ENCODE measurements at places on chromosomes 12 and 14.

DNA sequence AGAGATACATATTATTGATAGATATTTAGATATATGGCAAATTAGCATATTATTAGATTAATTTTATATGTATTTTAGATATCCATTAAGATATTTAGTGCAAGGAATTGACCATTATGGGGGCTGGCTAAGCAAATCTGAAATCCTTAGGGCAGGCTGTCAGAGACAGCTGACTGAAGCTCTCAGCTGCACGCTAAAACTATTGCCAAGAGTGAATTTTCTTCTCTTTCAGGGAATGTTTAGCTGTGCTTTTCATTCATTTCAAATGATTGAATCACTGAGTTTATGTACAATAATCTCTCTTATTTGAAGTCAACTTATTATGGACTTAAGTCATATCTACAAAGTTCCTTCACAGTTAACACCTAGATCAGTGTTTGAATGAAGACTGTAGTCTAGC lies 566.5 kb downstream of the LRFN5 start:
- no peak for DNase-seq

DNA sequence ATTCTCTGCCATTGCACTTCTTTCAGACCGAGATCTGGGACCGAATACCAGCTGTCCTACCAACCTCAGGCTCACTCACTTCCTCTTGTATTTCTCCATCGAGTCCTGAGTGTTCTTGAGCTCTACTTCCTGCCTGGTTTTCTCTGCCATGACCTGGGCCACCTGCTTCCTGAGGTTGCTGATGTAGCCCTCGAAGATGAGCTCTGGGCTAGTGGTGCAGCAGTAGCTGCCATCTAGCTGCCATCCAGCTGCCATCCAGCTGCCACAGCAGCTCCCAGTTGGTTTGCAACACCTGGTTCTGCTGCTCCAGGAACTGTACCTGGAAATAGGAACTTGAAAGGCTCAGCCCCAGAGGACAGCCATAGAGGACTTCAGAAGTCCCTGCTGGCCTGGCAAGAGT lies 15.0 kb upstream of the KRT73 start:
- peak; percentile 48 for DNase-seq

DNA sequence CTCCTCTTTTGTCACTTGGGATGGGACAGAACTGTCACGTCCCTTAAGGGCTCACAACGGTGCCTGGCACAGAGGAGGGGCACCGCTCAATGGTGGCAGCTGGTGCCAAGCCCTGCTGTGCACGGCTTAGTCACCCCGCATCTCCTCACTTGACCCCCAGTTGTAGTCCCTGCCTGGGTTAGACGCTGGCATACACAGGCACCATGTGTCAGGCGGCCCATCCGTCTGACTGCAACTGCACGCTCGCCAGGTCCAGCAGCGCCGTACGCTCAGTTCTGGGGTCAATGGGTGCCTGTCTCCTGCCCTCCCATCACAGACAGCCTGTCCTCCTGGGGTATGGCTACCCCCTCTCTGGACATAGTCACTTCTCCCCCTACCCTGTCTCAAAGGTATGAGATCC lies 1.6 kb upstream of the PACS2 start:
- DNase-seq: no peak

DNA sequence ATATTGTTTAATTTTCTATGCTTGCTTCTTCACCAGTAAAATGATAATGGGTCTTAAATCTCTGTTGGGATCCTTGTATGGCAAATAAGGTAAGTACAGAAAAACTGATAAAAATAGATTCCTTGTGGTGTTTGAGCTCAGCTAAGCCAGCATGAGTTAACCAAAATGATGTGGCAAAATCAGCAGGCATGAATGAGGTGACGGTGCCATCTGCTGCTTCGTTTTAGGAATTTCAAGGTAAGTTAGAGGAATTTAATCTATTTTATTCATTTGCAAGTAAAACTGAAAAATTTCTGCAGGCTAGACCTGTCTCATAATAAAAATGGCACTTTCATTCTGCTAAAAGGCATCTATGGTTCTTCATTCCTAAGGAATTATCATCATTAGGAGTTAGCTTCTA lies 10.0 kb upstream of the CLEC7A start:
- DNase-seq: peak; percentile 86

DNA sequence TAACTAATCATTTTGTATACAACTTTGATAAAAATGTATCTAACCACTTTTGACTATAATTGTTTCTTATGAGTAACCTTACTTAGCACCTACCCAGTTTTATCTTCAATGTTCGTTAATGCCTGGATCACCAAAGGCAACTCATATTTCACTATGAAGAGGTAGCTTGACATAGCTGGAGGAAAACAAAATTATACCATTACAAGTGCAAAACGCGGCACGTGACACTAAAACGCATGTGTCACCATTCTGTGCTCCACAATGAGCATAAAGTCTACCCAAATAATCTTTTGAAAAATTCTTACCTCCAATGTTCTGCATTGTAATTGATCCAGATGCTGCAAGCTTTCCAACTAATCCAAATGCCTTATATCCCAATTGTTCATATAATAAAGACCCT lies 5.8 kb downstream of the SLC38A2 start:
- DNase-seq: no peak

Measured in MM.1S (cell line).